Activated CD8-positive, alpha-beta memory T cell treated with anti-CD3 and anti-CD28 coated beads, Interleukin-2, amount 10 ng/mL, durations not matched to agents 7 days and 5 days (primary cell): ENCODE measurements at places on chromosomes 2 and 18. TPM values are rescaled to one million over a fixed set of nuclear protein-coding genes. Genes with fewer than 3 reads are reported as not detected.
A peak's percentile ranks its signal among the peaks of the same experiment; 100 is the strongest.

GRCh38 chr2:159792036-159792435, 6.0 kb downstream of the CD302 start:
- H3K27ac ChIP-seq = no peak overlapping the region
- H3K4me1 ChIP-seq = peaks cover 11% of the 10 kb centered on the region
- no peak overlapping the region for H3K4me3 ChIP-seq
- no peak for DNase-seq
- H3K36me3 ChIP-seq = no peaks in the 10 kb centered on the region

GRCh38 chr2:49032936-49033335, 121.4 kb downstream of the FSHR start:
- H3K36me3 ChIP-seq = no peaks in the 10 kb centered on the region
- H3K4me3 ChIP-seq = no peak overlapping the region
- DNase-seq = no peak
- no peak overlapping the region for H3K27ac ChIP-seq
- H3K27me3 ChIP-seq = no peaks in the 10 kb centered on the region
- H3K4me1 ChIP-seq = no peaks in the 10 kb centered on the region

The ABCB11 gene
- total RNA-seq = not detected

GRCh38 chr2:46246790-46247189, 50.4 kb upstream of the EPAS1 start:
- H3K36me3 ChIP-seq = peaks cover 1% of the 10 kb centered on the region
- H3K27me3 ChIP-seq = peaks cover 7% of the 10 kb centered on the region
- H3K4me1 ChIP-seq = peaks cover 4% of the 10 kb centered on the region
- DNase-seq = no peak
- no peak overlapping the region for H3K27ac ChIP-seq

The GTF2A1L gene
- not detected for total RNA-seq

The SH2D6 gene
- total RNA-seq = 0.82 TPM

The FAM237A gene
- total RNA-seq = not detected

- peaks cover under 1% of the 10 kb centered on the region for H3K36me3 ChIP-seq
- H3K4me1 ChIP-seq = peaks cover 46% of the 10 kb centered on the region
- no peak overlapping the region for H3K4me3 ChIP-seq
Observed at GRCh38 chr2:160384791-160385190, 108.8 kb downstream of the RBMS1 start.

The MYCN gene
- total RNA-seq = not detected

DNA sequence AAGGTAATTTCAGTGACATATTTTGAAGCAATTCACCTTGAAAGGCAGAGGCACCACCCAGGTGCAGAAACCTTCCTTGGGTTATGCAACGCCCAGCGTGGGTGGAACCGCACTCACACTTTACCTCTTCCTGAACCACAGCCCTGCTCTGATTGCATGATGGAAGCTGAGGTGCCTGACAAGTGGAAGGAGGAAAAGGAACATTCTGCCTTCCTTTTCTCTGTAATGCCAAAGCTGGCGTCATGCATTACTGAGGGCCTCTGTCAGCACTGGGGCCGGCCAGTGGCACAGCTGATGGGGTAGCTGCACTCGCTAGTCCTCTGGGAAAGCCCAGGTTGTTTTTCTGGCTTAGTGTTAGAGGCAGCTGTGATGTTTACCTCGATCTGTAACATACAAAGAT, 266.5 kb downstream of the NEDD4L start:
- H3K4me1 ChIP-seq = peaks cover 15% of the 10 kb centered on the region
- peaks cover 2% of the 10 kb centered on the region for H3K36me3 ChIP-seq
- no peak overlapping the region for H3K4me3 ChIP-seq
- H3K27me3 ChIP-seq = peaks cover 23% of the 10 kb centered on the region

DNA sequence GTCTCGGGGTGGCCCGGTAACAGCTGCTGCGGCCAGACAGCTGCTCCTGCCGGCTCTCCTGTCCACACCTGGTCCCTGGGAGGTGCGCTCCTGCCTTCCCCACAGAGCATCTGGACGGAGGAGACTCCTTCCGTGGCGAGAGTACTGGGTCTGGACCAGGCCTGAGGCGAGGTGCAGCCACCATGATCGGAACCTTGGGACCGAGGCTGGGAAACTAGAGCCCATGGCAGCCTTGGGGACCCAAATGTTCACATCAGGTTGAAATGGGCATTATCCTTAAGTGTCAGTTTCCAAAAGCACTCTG, 628 bp downstream of the GIGYF2 start:
- no peak for DNase-seq
- peaks cover 36% of the 10 kb centered on the region for H3K4me1 ChIP-seq
- no peaks in the 10 kb centered on the region for H3K27me3 ChIP-seq
- peak overlapping the region; percentile 99 for H3K4me3 ChIP-seq
- peak overlapping the region; percentile 80 for H3K27ac ChIP-seq
- peaks cover 29% of the 10 kb centered on the region for H3K36me3 ChIP-seq

GRCh38 chr2:208010506-208010905, 14.8 kb downstream of the PLEKHM3 start:
- no peaks in the 10 kb centered on the region for H3K27me3 ChIP-seq
- no peak overlapping the region for H3K4me3 ChIP-seq
- DNase-seq = no peak
- H3K27ac ChIP-seq = no peak overlapping the region
- no peaks in the 10 kb centered on the region for H3K36me3 ChIP-seq

The RGPD3 gene
- not detected for total RNA-seq

GRCh38 chr18:10524507-10525370, 1.1 kb upstream of the NAPG start:
- H3K4me3 ChIP-seq = peak overlapping the region; percentile 94
- H3K4me1 ChIP-seq = peaks cover 37% of the 10 kb centered on the region
- no peak overlapping the region for H3K27ac ChIP-seq
- H3K36me3 ChIP-seq = peaks cover 5% of the 10 kb centered on the region
- H3K27me3 ChIP-seq = peaks cover 17% of the 10 kb centered on the region

DNA sequence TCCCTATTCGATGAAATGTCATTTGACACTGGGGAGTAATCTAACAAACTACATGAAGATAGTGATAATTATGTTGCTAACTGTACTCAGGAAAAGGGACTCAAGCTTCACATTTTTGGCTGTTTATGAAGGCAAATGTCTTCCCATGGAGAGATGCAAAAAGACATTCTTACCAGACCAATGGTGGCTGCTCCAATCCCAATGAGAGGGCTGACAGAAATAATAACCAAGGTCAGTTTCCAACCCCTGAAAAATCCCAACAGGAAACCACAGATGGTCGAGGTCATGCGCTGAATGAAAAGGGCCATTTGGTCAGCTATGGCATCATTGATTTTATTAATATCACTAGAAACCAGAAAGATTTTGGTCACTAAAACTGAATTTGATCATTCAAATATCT, 37.6 kb downstream of the ABCB11 start:
- DNase-seq = no peak
- H3K4me3 ChIP-seq = no peak overlapping the region
- peaks cover 14% of the 10 kb centered on the region for H3K27me3 ChIP-seq
- peaks cover 14% of the 10 kb centered on the region for H3K4me1 ChIP-seq
- H3K27ac ChIP-seq = no peak overlapping the region

- peak overlapping the region; percentile 79 for H3K27ac ChIP-seq
- peaks cover 39% of the 10 kb centered on the region for H3K4me1 ChIP-seq
- H3K27me3 ChIP-seq = no peaks in the 10 kb centered on the region
- no peak for DNase-seq
Observed at GRCh38 chr18:23238651-23239349, 103.5 kb downstream of the CABLES1 start.

The ANKZF1 gene
- 89.4 TPM for total RNA-seq

DNA sequence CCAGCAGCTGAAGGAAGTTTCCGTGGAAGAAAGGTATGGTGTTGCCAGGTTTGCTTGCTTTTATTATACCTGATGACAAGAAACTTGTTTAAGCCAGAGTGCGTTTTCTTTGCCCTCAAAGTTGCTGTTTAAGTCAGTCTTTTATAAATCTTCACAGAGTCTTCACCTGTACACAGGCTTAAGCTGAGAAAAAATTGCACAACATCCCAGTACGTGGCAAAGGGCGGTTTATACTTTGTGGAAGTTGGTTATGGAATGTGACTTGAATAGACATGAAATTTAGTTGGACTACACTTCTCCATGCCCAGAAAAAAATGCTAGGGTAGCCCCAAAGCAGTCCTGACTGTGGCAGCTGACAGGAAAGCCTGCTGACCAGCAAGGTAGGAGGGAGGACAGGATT, 121.5 kb downstream of the RTN4 start:
- no peak overlapping the region for H3K4me3 ChIP-seq
- H3K4me1 ChIP-seq = no peaks in the 10 kb centered on the region
- no peak overlapping the region for H3K27ac ChIP-seq
- no peaks in the 10 kb centered on the region for H3K36me3 ChIP-seq

- H3K27ac ChIP-seq = no peak overlapping the region
- H3K4me1 ChIP-seq = peaks cover 5% of the 10 kb centered on the region
- no peak overlapping the region for H3K4me3 ChIP-seq
- peaks cover 21% of the 10 kb centered on the region for H3K27me3 ChIP-seq
Observed at GRCh38 chr2:183063083-183063482, 15.5 kb upstream of the DUSP19 start.

DNA sequence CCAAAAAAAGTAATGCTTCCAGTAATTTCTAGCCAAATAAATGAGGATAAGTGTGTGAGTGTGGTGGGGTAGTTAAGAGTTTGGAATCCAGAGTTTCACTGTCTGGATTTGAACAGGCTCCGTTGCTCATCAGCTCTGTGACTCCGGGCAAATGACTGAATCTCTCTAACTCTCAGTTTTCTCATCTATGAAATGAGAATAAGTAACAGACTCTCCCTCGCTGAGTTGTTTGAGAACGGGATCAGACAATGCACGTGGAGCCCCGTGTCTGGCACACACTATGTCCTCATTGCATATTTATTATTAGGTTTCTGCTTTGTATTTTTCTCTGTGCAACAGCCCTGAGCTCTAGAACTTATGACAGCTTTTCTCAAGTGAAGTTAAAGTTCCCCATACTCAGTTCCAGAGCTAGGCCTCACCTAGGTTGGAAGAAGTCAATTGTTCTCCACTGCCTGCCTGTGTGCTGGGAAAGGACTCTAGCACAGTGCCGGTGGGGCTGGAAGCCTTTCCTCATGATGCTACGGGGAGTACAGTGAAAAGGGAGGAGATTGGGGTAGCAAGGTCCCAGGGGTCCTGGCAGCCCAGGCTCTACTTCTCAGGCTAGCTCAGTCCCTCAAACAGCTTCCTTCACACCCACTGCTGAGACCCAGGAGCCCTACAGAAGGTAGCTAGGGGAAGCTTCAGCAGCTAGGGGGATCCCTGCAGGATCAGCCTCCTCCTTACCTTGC, 1.7 kb upstream of the ICOS start:
- peak overlapping the region; percentile 86 for H3K27ac ChIP-seq
- H3K36me3 ChIP-seq = peaks cover 29% of the 10 kb centered on the region
- peak overlapping the region; percentile 42 for H3K4me3 ChIP-seq
- H3K4me1 ChIP-seq = peaks cover 49% of the 10 kb centered on the region

The MRO gene
- not detected for total RNA-seq

The PLGLB1 gene
- total RNA-seq = 4.4 TPM

The NT5DC4 gene
- total RNA-seq = not detected

The AGXT gene
- not detected for total RNA-seq

DNA sequence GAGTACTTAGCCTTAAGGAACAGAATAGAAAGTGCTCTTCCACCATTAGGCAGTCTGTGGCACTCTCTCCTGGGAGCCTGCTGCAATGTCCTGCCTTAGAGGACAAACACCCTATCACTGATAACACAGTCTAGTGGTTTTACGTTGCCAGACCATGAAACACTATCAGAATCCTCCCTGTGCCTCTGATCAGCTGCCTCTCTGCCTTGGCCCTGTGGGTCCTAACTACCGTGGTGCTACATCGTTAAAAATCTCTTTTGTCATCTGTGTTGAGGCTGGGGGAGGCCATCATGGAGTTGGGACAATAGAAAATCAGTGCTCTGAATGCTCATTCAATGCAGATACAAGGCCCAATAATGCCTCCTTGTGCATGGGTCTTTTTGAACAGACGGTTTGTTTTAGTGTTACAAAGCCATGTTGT, 11.9 kb upstream of the APCDD1 start:
- no peak overlapping the region for H3K27ac ChIP-seq
- no peak for DNase-seq
- peaks cover 10% of the 10 kb centered on the region for H3K27me3 ChIP-seq
- H3K36me3 ChIP-seq = no peaks in the 10 kb centered on the region
- no peaks in the 10 kb centered on the region for H3K4me1 ChIP-seq
